Activated CD4-positive, CD25-positive, alpha-beta regulatory T cell treated with anti-CD3 and anti-CD28 coated beads, Interleukin-2, amount 50 U/mL, for 24 hours (primary cell): ENCODE measurements at places on chromosomes 11 and 22.

GRCh38 chr22:36204632-36205015, 3.0 kb upstream of the APOL4 start:
- no peak for ATAC-seq

DNA sequence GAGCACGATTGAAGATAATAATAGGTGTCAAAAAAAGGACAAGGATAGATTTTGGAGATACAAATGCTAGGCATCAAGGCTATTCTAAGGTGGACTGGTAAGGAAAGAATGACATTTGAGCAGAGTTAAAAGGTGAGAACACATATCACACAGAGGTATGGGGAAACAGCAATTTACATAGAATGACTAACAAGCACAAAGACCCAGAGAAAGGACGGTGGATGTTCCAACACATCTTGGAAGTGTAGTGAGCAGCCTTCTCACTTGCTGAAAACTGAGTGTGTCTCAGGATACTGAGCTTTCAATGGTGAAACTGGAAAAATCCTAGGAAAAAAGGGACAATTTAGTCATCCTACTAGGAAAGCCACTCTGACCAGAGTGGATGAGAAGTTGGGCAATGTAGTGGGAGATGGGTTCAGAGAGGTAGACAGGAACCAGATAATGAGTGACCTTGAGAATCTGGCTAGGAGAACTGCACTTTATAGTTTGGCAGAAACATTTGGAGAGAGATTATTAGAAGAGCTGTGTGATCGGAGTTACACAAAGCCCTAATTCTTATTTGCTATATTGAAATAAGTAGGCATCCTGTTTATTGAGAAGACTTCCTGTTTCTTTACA, 706.0 kb downstream of the KCNA4 start:
- ATAC-seq: no peak

DNA sequence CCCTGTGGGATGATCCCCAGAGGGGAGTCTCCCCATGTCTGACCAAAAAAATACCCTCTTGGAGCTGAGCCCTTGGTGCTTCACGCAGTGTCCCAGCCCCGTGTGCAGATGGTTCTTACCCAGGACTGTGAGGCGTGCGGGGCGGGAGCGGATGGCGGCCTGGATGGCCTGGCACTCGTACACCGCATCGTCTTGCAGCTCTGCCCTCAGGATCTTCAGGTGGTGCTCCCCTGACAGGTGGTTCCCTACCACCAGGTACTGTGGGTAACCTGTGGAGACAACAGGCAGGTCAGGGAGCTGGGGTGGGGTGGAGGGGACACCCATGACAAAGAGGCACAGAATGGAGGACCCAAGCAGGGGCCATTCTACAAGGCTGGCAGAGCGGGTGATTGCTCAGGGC, 165.7 kb downstream of the ST3GAL4 start:
- no peak for ATAC-seq

DNA sequence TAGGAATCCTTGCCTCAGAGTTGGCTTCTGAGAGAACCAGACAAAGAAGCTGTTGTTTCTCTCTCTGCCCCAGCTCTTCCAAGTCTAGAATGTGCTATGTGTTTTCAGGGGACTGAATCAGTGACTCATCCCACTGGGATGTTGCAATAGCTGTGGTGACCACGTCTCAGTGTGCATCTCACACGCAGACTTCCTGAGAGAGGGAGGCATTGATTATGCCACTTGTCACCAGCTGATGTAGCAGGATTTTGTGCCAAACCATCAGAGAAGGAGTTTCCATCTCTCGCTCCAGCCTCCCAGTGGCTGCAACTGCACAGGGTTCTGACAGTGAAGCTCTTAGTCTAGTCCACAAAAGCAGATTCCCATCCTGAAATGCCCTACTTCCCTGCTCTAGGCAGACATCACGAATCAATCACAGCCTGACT, 455.8 kb downstream of the MIAT start:
- ATAC-seq: no peak

DNA sequence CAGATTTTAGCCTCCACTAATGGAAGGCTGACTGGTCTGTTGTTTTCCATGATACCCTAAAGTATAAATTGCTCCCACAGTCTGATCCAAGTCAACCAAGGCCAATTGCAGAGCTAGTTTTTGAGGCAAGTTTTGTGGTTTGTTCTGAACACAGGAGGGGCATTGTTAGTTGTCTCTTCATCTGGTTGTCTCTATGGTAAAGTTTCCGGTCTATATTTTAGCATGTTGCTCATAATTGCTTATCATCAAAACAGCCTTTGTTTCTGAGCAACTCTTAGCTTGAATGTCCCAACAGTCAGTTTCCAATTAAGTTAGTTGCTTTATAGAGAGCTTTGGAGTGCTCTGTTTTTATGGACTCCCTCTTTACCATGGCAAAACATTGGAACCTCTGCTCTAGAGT, 217.6 kb upstream of the CARD18 start:
- ATAC-seq: no peak
